Activated T-helper 1 cell treated with anti-CD3 and anti-CD28 coated beads, Interleukin-2, amount 50 U/mL, for 16 hours (primary cell): ENCODE measurements at places on chromosomes 3 and 15.

GRCh38 chr3:176798680-176799079, 398.6 kb downstream of the TBL1XR1 start:
- DNase-seq = no peak

DNA sequence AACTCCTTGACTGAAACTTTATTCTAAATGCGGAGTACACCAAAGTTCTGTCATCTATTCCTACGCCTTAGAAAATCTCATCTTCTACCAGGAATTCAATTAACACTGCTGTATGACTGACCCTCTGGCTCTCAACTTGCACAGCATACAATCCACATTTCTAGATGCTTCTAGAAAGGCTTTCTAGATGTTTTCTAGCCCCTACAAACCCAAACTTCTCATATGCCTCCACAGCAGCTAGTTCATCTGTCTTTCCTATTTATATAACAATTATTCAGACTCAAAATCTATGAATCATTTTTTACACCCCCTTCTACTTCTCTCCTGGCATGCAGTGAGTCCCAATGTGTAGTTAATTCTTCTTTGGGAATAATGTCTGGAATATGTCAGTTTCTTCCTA, 13.2 kb downstream of the INO80 start:
- no peak for DNase-seq

- no peak for DNase-seq
These were observed 64.9 kb upstream of the POLG start for GRCh38 chr15:89399238-89400115.

- DNase-seq = no peak
These were observed 584.4 kb upstream of the TBL1XR1 start for GRCh38 chr3:177781686-177782161.

- no peak for DNase-seq
These were observed 223.4 kb upstream of the CGNL1 start for GRCh38 chr15:57152666-57153539.

DNA sequence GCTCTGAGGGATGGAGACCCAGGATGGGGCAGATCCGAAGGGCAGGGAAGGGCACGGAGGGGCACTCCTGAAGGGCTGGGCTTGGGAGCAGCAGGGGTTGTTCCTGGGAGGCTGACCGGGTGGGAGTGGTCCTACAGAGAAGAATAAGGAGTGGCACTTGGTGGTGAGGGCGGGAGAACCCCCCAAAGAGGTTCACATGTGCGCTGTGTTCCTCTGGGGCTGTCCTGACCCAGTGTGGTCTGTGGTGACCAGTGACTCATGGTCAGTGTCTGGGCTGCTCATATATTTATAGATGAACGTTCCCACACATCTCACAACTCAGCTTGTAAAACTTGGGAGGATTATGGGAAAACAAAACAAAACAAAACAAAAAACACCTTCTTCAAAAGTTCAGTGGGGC, 10.0 kb downstream of the TRPM1 start:
- no peak for DNase-seq

GRCh38 chr3:111872979-111873378, 13.9 kb downstream of the PHLDB2 start:
- DNase-seq = no peak

DNA sequence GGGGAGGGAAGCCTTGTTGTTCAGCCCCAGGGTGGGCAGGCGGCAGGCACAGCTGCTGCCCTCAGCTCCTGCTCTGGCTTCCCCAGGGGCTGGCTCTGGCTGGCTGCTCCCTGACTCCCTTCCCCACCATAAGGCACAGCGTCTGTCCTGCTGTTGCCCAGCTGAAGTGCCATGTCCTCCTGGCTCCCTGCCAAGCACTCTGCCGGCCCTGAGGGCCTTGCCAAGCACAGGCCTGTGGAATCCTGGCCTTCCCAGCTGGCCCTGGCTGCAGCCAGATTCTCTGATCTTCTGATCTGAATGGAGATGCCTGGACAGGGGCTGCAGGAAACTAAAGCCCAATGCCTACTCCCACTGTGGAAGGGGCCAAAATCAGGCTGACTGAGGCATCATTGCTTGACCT, 1.1 kb downstream of the IQCF6 start:
- DNase-seq = no peak

DNA sequence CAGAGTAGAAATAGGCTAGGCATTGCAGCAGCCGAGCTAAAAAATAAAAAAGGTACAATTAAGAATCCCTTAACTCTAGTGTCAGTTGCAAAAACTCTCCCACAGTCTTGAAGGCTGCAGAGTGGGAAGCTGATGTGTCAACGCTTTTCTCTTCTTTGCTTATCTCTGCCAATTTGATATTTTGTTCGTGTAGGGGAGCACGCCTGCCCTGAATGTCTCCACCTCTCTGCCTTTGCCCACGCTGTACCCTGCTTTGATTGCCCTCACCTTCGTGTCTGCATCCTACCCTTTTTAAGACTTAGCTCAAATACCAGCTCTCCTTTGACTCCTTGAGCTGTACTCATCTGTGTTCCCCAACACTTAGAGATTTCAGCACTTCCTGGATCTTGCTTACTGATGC, 155.4 kb upstream of the CADPS start:
- DNase-seq = no peak

DNA sequence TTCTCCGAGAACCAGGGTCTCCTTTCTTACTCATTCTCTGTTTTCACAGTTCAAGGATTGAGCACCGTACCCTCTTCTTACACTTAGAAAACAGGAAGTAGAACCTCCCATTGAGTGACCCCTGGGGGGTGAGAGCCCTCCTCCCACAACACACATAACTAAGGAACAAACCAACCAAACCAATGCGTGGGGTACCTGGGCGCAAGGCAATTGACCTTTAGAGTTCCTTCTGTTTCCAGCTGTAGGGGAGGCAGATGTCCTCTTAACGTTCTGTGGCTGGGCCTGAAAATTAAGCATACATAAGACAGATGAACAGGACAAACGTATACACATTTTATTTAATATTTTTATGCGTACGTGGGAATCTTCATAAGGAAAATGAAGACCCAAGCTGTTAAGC, 33.5 kb upstream of the TIMP4 start:
- no peak for DNase-seq

DNA sequence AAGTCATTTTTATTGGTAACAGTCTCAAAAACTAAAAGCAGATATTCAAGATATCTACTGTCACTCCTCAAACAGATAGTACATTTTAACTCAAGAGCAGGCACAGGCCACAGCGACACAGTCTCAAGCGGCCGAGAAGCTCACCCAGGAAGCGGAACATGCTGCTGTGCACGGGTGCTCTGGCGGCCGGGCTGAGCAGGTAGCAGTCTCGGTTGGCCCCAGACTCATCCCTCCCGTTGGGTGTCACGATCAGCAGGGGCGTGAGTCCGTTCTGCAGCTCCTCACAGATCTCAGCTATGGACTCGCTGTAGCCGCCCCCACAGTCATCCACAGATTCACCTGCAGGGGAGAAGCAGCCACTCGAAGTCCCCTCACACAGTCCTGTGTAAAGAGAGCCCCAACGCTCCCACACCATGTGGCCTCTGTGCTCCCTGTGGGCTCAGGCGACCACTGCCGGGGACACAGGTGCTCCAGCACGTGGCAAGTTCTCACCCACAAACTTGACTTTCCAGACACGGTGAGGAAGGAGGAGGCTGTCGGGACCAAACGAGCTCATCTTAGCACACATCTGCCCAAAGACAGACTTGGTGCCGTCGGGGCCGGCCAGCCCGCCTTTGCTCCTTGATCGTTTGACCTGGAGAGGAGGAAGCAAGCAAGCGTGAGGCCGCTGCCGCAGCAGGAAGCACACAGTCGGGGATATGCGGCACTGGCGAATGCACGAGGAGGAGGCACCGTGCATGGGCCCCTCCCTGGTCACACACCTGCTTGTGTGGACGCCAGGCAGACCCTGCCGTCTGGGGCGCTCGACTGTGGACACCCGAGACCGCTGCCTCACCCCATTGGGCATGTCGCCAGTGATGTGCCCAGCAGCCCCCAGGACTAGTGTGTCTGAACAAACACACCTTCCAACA, 17.7 kb upstream of the OCA2 start:
- DNase-seq = no peak

DNA sequence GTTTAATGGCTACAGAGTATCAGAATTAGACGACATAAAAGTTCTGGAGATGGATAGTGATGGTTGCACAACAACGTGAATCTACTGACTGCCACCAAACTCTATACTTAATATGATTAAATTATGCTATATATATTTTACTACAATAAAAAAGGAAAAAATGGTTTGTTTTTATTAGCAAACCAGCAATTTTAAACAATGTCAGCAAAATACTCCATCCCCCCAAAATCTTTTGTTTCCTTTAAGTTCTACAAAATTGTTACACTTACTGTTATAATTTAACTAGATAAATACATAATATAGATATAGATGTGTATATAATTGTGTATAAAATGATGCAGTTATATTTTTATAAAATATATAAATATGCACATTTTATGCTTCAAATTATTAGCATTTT, 710.8 kb upstream of the UBE2E2 start:
- DNase-seq = no peak

DNA sequence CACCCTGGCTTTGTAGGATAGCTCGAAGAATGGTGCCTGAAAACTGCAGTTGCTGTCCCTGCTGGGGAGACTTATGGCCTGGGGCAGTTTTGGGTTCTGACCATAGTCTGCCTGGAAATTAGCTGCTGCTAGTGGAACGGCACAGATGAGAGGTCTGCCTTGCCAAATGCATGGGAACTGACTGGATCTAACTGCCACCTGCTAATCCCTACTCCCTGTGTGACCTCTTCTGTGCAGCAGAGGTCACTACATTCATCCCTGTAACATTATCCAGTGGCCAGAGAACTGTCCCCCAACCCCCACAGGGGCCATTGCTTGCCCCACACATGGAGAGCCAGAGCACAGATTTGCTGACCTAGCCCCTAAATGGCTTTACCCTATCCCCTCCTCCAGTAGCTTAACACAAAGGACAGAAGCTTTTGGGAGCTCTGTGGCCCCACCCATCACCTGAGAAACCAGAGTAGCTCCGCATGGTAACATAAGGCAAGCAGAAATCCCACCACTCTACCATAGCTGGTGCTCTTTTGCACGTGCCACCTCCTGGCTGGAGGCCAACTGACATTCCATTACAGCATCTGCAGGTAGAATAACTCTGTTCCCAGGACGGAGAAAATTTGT, 840.0 kb downstream of the EPHA3 start:
- DNase-seq = no peak

DNA sequence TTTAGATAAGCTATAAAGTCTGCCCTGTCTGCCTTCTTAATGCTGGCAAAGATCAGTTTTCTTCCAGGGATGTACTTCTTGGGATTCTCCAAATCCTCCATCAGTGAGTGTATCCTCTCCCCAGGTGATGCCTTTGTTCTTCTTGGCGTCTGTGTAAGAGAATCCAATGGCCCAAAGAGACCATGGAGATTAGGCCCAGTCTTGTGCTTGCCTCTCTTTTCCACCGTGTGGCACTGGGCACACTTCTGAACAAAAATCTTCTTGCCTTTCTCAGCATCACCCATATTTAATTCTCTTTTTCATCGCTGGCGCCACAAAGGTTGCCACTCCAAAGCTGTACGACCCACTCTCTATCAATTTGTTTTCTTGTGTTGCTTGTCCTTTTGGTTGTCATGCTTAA, 32.2 kb upstream of the TAMM41 start:
- DNase-seq = no peak

DNA sequence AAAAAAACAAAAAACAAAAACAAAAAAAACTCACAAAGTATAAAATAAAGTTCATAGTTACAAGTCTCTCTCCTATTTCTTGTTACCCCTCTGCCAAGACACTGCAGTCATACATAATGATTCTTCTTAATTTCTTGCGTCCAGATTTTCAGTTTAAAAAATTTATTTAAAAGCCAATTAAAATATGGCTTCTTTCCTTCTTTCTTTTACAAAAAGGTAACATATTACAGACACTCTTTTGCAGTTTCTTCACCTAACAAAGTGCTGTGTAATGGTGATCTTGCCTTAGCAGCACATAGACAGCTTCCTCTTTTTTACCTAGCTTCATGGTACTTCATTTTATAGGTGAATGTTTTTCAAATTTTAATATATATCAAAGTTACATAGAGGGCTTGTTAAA, 136.1 kb upstream of the SGO1 start:
- no peak for DNase-seq

DNA sequence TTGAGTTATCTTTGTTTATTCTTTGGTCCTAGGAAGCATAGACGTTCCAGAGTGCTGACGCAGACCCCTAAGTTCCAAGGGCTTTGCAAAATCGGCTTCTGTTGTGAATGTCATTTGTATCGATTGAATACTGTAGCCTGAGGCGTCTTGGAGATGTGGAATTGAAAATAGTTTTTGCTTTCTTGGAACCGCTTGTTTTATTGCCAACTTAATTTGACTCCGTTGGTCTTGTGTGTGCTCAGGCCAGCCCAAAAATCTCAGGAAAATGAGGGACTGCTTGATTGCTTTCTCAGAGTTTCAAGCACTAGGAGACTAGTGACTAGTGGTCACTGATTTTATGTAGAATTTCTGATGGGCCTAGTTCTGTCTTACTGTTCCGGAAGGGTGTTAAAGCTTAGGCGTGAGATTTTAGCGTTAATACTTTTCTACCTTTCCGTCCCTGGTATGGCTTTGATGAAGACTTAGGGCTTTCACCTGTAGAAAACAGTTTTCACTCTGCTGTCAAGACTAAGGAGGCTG, 263 bp upstream of the UTS2B start:
- no peak for DNase-seq

- DNase-seq = no peak
These were observed 230.0 kb upstream of the LYSMD4 start for GRCh38 chr15:99963096-99963825.

GRCh38 chr3:45968706-45969105, 25.4 kb downstream of the CXCR6 start:
- no peak for DNase-seq

GRCh38 chr15:25708391-25708790, 154.7 kb downstream of the ATP10A start:
- no peak for DNase-seq

GRCh38 chr3:12179441-12179840, 20.7 kb upstream of the TIMP4 start:
- no peak for DNase-seq

GRCh38 chr3:11568503-11569155, 75.1 kb downstream of the VGLL4 start:
- DNase-seq = no peak

DNA sequence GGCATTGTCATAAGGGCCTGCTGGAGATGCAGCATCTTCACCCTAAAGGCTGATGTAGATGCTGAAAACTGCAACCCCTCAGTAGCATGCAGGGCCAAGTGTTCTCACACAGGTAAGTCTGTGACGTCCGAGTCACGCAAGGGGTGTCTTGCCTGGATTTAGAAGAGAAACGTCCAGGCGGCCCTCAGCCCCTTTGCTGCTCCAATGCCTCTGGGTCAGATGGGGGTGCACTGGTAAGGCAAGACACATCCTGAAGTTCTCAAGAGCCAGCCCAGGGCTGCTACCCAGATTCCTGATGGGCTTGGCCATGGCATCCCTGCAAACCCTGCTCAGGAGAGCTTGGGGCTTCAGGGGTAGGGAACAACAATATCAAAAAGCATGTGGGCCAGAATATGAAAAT, 25.4 kb downstream of the ONECUT1 start:
- no peak for DNase-seq

DNA sequence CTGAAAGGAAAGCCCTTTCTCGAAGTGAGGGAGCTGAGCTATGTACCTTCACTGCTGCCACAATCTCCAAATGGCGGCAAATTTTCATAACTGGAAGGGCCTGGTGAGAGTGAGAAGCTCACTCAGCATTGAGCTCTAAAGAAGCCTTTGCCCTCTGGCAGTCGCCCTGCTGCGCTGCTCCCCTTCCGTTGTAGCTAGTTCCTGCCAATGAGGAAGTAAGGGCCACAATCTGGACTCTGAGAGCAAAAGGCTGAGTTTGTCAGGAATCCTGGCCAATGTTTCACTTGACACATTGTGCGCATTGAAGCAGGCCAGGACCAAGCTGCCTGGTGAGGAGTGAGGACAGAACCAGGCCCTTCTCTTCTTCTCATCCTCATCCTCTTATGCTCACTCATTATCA, 579.5 kb downstream of the PDCD6IP start:
- no peak for DNase-seq

- DNase-seq = no peak
These were observed 33.5 kb downstream of the STARD9 start for GRCh38 chr15:42608752-42609488.
